Mammary epithelial cell (primary cell): ENCODE measurements at places on chromosomes 1 and 21. TPM values are rescaled to one million over a fixed set of nuclear protein-coding genes. Genes with fewer than 3 reads are reported as not detected.

GRCh38 chr1:234600418-234601281 lies 9.3 kb downstream of the IRF2BP2 start:
- peak; percentile 35 for DNase-seq

GRCh38 chr1:111581166-111581565 lies 38.4 kb upstream of the RAP1A start:
- DNase-seq, result no peak

GRCh38 chr1:230113593-230114236 lies 46.7 kb downstream of the GALNT2 start:
- peak; percentile 86 for DNase-seq

GRCh38 chr1:154198756-154199562 lies 7.1 kb upstream of the TPM3 start:
- DNase-seq, result peak; percentile 48

- DNase-seq, result no peak
Observed at GRCh38 chr1:234672349-234673135, 62.6 kb upstream of the IRF2BP2 start.

DNA sequence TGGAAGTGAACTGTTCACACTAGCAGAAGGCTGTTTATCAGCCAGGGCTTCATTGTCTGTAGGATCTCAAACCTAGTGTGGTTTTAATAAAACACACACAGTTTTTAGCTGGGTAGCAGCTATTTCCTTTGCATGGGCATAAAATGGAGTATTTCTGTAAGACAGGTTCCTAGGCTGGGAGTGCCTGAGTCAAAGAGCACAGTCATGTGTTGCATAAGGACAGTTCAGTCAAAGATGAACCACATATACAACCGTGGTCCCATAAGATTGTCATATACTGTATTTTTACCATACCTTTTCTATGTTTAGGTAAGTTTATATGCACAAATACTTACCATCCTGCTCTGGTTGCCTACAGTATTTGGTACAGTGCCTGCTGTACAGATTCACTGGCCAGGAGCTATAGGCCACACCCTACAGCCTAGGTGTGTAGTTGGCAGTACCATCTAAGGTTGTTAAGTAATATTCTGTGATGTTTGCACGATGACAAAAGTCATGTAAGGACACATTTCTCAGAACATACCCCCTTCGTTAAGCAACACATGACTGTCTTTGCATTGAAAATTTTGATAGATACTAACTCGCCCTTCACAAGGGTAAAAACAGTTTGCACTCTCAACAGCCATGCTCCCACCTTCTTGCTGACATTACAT lies 17.2 kb downstream of the LGALS8 start:
- no peak for DNase-seq

DNA sequence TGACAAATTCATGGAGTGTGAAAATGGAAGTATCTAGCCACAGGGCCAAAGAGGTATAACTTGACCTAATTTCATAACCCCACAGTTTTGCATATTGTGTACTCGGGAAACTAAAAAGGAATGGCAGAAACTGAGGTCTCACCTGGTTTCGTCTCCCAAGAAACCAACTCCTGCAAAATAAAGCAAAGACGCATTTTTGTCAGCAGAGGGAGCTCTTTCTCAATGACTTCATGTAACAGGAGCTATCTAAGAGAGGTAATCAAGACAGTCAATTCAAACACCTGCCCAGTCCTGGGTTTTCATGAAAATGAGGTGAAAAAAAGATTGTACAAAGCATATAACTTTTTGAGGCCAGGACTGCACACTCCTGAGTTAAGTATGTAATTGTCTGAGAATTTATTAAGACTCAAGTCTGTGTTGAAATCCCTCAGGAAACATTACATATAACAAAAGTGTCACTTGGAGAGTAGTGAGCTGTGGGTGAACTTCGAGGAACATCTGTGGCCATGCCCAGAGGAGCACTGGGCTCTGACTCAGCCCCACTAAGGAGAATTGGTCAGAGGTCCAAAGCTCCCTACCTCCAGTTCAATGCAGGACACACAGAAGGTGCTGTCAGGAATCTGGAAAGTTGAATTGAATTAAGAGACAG lies 17.6 kb downstream of the FCRL4 start:
- DNase-seq, result peak; percentile 58

Gene C2CD4D
- polyA plus RNA-seq, result 0.19 TPM

Gene CALML6
- 0.20 TPM for polyA plus RNA-seq

Gene SMPDL3B
- 13.9 TPM for polyA plus RNA-seq

Gene VHLL
- polyA plus RNA-seq, result not detected
